ENCODE measurements at places on chromosomes 16 and 17.

GRCh38 chr17:50471009-50471905 is 2.6 kb upstream of the CHAD start:
- DNase-seq: no peak

DNA sequence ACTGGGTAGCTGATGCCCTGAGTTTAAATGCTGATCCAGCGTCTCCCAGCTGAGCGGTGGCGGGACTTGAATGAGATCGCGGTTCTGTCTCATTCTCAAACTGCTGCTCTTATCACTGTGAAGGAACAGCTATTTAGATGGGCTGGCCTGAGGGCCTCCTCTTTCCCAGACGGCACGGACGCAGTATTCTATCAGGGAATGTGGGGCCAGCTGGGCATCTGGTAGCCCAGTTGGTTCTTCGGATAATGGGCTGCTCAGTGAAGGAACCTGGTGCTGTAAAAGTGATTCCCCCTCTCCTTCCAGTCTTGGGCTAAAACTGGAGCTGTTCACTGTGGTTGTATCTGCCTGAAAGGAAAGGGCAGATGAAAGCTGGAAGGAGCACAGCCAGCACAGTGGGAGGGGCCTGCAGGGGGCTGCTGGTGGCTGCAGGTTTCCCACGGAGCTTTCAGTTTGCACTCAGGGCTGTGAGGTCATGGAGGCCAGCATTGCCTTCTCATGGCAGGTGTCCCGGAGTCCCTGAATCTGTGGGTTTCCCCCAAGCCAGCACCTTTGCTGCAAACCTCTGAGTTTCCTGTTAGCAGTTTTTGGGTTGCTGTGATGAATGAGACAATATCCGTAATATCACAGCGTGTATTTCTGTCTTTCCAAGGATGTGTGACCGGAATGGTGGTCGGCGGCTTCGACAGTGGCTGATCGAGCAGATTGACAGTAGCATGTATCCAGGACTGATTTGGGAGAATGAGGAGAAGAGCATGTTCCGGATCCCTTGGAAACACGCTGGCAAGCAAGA is 3.6 kb downstream of the IRF8 start:
- peak; percentile 61 for DNase-seq

DNA sequence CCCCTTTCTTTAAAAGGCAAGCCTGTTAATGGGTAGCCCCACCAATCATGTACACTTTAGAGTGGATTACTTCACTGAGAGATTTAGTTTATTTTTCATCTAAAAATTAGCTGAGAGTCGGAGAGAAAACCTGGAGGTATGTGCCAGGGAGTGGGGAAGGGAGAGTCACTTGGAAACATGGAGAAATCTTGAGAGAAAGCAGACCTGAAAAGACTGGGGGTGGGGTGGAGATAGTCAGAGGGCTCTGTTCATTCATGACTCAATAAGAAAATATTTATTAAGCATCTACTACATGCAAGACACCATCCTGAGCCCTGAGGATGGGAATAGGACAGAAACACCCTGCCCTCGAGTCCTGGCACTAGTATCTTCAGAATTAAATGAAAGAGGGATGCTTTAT is 27.4 kb upstream of the RCVRN start:
- DNase-seq: no peak

DNA sequence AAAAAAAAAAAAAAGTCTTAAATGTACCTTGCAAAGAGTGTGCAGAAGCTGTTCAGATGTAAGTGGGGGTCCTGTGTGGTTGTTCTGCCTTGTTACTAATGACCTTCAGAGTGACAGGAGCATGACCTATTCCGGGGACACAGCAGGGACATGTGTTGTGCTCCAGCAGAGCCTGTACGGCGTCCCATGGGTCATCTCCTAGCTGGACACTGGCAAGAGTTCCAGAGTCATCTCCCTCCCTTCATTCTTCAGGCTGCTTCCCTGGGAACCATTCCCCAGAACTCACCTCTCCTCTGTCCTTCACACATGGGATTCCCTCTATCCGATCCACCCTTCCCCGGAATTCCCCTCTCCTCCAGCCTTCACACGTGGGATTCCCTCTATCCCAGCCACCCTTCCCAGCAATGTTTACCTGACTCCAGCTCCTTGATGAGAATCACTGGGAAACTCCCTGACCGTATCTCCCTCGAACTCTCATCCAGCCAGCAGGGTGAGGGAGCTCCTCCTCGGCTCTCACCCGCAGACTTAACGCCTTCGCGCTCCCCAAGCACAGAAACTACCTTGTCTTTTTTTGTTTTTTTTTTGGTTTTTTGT is 85.8 kb downstream of the MRM3 start:
- DNase-seq: no peak

- no peak for DNase-seq
Measured at GRCh38 chr16:57809276-57810196, 7.2 kb upstream of the KIFC3 start.

DNA sequence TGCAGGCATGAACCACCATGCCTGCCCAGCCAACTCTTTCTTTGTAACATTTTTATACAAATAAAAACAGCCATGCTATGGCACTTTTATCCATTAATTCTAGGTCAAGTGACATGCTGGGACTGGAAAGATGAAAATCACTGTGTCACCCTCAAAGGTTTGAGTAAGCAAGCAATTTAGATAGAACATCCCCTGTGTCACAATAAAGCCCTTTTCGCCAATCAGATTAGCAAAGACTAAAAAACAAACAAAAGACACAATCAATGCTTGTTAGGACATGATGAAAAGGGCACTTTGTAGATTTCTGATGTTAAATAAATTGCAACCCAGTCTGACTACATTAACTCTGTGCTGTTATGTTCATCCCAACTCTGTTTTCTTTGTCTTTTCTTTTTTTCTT is 26.4 kb downstream of the CHP2 start:
- DNase-seq: no peak

- no peak for DNase-seq
Measured at GRCh38 chr17:6157716-6158115, 87.5 kb downstream of the WSCD1 start.

DNA sequence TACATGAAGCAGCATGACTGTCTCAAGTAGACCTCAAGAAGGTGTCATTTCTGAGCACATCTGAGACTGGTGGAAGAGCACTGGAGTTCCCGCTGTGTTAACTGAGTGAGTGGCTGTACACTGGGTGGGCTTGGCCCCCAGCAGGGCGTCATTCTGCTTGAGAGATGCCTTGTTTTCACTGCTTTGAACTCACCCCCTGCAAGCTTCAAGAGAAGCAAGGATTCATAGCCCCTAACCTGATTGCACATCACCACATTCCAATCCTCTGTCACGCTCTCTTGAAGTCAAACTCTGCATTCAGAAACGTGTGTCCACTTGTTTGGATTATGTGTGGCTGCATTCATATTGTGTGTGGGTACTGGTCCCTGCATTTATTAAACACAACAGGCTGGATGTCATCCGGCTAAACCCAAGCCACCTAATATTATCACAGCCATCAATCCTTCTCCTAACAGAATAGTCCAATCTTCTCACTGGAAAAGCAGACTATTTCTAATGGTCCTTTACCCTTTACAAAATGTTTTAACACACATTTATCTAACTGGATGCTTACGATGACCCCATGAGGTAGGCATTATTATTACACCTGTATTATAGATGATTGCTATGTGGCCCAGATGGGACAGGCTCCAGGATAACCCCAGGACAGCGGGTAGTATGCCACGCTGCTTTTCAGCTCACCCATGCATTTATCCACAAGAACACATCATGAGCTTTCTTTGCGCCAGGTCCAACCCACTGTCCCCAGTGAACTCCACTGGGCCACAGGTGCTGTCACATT is 76.3 kb downstream of the USP31 start:
- DNase-seq: no peak
